ENCODE measurements at places on chromosomes 12 and 14.

GRCh38 chr12:130994821-130995375 lies 41.2 kb downstream of the ADGRD1 start:
- no peak for DNase-seq

DNA sequence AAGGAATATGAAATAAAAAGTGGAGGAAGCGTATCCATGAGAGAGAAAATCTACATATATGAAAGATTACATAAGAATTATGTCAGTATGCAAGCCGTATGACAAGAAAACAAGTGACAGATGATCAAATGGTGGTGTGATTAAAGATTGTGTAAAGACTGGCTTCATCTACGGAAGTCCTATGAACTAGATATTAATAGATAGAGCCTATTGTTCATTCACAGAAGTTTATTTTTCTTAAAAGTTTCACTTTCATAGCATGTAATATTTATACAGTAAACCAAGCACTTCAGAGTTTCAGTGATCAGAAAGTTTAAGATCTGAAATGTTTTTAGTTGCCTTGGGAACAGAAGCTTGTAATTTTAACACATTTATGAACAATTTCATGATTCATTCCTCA lies 84.5 kb downstream of the VRK1 start:
- no peak for DNase-seq

GRCh38 chr14:91964724-91965123 lies 17.2 kb upstream of the FBLN5 start:
- peak; percentile 61 for DNase-seq

- no peak for DNase-seq
These were observed 1.0 kb upstream of the CAMKK2 start for GRCh38 chr12:121297435-121297991.

DNA sequence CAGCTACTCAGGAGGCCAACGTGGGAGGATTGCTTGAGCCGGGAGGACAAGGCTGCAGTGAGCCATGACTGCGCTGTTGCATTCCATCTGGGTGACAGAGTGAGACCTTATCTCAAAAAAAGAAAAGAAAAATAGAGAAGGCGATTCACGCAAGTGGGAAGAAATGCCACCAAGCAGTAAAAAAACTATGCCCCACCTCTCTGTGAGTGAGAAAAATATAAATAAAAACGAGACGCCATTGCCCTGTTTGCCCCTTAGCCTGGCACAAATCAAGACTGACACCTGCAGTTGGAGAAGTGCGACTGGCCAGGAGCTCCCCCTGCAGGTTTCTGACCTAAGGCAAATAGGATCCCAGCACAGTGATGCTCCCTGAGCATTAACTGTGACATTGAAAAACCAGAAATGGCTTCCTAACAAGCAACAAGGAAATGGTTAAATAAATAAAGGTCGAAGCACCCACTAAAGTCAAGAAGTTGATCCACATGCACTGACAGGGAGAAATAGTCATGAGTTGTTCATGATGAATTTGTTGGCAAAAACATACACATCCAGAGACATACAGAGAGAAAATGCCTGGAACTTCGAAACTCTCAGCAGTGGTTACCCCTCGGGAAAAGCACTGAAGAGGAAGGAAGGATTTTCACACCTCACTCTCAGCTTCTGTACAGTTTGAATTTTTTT lies 21.1 kb downstream of the GSC start:
- peak; percentile 82 for DNase-seq

DNA sequence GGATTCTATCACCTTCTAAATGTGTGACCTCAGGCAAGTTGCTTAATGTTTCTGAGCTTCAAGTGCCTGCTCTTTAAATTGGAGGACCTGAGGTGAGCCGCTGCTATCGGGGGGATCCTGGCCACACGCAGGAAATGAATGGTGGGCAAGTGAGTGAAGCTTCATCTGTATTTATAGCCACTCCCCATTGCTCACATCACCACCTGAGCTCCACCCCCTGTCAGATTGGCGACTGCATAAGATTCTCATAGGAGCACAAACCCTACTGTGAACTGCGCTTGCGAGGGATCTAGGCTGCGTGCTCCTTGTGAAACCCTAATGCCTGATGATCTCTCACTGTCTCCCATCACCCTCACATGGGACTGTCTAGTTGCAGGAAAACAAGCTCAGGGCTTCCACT lies 158.6 kb upstream of the CCND2 start:
- DNase-seq, result no peak

DNA sequence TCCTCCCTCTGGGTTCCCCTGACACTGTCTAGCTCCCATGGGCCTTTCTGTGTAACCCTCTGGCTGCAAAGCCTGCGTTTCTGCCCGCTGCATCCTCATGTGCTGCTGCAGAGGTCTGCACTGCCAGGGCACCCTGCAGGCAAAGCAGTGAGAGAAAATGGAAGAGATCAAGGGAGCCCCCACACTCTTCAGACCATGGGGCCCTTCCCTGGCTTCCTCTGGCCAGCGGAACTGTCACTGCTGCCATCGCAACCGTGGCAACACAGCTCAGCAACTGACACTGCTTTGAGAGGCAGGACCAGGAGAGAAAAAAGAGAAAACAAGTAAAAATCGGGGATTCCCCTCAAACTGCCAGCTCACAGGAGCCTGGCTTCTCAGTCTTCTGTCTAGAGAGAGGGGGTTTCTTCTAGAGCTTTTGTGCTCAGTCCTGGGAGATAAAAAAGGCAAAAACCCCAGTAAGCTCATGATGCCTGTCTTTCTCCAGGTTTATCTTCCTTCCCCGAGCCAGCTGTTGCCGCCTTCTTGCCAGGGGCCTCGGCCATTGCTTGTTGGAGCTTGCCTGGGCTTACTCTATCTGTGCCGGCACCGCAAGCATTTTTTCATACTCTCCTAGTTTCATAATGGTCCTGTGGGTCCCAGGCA lies 38.9 kb downstream of the C14orf132 start:
- DNase-seq, result no peak
